ENCODE measurements at places on chromosomes 5 and 9.

GRCh38 chr9:130349398-130349797 lies 83.8 kb downstream of the HMCN2 start:
- no peak for DNase-seq

- no peak for DNase-seq
These were observed 87.6 kb downstream of the ADRB2 start for GRCh38 chr5:148913985-148914431.

- no peak for DNase-seq
These were observed 149.8 kb upstream of the SLC28A3 start for GRCh38 chr9:84490206-84490841.

GRCh38 chr9:129174102-129174723 lies 3.8 kb downstream of the IER5L start:
- peak; percentile 98 for DNase-seq

DNA sequence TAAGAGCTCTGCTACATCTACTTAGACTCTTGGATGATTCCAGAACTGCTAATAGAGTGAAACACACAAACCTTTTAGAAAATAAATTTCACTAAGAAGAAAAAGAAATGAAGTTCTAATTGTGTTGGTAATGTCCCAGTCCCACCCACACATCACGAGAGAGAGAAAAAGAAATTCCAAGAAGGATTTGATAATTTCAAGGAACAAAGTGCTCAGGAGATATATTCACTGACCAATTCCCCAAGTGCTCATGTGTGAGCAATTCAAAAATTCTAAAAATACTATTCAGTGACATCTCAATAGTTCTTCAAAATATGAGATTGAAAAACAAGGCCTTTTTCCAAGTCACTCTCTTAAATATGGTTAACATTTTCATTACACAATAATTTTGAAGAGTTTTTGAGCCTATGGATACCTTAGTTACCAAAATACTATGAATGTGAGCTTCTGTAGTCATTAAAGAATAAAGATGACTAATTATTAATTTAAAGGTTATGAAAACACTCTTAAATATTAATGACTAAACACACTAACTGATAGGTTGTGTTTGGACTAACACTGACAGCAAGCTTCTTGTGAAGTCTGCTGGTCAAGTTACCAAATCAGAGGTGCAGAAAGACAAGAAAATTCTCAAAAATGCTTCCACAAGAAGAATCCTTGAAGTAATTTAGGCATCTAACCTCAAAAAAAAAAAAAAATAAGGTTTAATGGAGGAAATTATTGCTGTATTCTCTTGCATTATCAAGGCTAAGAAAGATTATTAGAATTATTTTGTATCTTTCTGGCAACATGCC lies 245.3 kb downstream of the PDE4D start:
- DNase-seq: no peak

- DNase-seq: peak; percentile 67
These were observed 2.0 kb downstream of the MZB1 start for GRCh38 chr5:139387611-139388197.

DNA sequence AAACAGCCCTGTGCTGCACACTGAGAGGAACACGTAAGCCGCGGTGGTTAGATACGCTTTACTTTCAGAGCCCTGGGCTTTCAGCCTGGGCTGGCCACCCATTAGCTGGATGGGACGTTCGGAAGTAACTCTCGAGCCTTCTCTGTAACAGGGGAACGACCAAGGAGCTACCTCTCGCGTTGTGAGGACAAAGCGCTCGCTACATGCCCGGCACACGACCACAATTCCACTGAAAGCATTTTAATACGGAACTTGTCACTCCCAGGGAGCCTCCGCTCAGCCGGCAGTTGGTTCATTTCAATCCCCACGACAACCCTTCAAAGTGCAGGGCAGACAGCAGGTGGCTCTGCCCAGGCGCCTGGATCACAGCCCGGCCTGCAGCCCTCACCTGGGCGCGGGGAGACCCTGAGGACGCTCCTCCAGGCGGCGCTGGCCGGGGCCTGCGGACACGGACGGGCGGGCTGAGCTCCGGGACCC lies 368 bp downstream of the SURF1 start:
- no peak for DNase-seq

GRCh38 chr5:34775886-34776285 lies 63.1 kb upstream of the TTC23L start:
- DNase-seq: no peak

GRCh38 chr5:139897342-139897741 lies 101.7 kb downstream of the PSD2 start:
- no peak for DNase-seq

GRCh38 chr5:76175821-76176403 lies 92.7 kb downstream of the SV2C start:
- DNase-seq: no peak

- DNase-seq: no peak
These were observed 6.3 kb upstream of the SLC25A48 start for GRCh38 chr5:135827965-135828781.

- DNase-seq: no peak
These were observed 45.6 kb upstream of the IL17B start for GRCh38 chr5:149424371-149425315.

DNA sequence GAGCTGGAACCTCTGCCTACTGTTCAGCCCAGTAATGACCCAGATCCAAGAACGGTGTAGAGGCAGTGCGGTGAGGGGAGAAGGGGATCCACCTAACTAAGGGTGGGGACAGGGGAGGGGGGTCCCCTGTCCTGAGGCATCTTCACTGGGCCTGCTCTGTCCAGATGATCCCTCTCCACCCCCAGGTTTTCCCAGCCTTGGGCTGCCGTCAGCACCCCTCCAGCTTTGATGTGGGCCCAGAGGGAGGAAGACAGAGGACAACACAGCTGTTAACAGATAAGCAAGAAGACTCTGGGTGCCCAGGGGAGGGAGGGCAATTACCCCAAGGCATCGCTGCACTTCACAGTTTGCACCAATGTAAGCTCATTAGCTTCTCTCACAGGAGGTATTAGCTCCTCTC lies 19.3 kb downstream of the BICD2 start:
- peak; percentile 64 for DNase-seq

GRCh38 chr5:57491369-57491965 lies 8.9 kb upstream of the ACTBL2 start:
- DNase-seq: no peak

- DNase-seq: peak; percentile 89
These were observed 849 bp upstream of the RGMB start for GRCh38 chr5:98772415-98773213.

DNA sequence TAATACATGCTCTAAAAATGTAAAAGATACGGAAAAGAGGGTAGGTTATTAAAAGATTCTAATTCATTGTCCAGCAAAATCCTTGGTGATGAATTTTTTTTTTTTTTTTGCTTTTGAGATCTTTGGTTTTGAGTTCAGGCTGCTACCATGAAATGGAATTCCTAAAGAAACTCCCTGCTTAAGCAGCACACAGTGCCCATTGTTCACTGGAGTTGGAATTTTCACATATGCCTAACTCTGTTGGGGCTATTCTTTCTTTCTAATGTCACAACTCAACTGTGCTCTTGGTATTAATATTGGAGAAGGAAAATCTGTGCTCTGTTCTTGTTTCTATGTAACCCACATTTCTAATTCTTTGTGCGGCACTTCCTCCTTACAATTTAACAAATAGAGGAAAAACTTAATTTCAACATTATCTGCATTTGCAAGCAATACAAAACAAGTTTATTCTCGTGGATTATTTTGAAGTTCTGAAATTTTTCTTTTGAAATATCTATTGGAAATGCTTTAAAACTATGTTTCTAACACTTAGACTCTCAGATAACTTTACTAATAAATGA lies 21.6 kb downstream of the MATR3 start:
- DNase-seq: no peak

- no peak for DNase-seq
These were observed 136.5 kb downstream of the KIF4B start for GRCh38 chr5:155150012-155150411.

GRCh38 chr5:174047472-174048099 lies 2.1 kb downstream of the NSG2 start:
- no peak for DNase-seq

- DNase-seq: no peak
These were observed 663.9 kb upstream of the RGMB start for GRCh38 chr5:98109561-98110006.

- no peak for DNase-seq
These were observed 11.9 kb downstream of the VAV2 start for GRCh38 chr9:133979921-133980863.

GRCh38 chr5:133236976-133237375 lies 185.2 kb downstream of the HSPA4 start:
- peak; percentile 28 for DNase-seq

DNA sequence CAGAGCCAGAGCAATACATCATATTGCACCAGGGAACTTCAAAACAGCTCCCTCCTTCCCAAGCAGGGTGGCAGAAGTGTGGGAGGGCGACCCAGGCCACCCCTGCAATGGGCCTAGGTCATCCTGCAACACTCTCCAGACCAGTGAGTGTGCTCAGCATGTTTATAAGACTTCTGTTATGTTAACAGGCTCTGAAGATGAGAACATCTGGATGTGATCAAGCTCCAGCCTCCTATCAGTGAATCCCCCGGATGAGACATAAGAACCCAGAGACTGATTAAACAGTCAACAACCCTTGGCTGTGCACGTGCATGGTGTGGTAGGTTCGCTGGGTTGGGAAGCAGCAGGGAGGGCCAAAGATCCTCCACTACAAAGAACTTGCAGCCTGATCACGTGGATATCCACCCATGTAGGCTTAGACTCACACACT lies 63.3 kb downstream of the ABCA1 start:
- no peak for DNase-seq

GRCh38 chr9:34346873-34347799 lies 17.8 kb downstream of the NUDT2 start:
- DNase-seq: no peak

GRCh38 chr5:132773601-132774355 lies 3.3 kb downstream of the SEPTIN8 start:
- DNase-seq: no peak

DNA sequence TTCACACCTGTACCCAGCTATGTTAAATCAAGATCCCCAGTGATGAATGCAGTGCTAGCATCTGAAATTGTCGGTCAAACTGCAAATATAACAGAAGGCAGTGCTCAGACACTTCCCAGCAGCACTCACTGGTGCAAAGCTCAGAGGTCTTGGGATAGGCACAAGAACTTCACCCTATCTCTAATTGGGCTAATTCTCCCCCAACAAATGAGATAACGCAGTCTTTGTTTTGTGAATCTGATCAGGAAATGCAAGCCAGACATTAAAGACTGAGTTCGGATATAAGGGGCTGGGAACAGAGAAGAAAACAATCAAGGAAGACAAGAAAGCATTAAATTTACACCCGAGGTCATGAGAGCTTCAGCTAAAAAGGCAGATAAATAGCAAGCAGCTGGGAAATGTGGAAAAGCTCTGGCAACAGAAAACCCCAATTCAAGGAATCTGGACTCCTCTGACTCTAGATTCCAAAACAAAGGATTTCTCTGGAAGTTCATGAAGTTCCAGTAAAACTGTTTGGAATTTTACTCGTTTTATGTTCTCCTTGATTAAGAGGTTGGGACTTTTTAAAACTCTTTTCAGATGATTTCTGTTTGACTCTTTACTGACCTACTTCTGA lies 65.1 kb downstream of the GNA14 start:
- DNase-seq: no peak

DNA sequence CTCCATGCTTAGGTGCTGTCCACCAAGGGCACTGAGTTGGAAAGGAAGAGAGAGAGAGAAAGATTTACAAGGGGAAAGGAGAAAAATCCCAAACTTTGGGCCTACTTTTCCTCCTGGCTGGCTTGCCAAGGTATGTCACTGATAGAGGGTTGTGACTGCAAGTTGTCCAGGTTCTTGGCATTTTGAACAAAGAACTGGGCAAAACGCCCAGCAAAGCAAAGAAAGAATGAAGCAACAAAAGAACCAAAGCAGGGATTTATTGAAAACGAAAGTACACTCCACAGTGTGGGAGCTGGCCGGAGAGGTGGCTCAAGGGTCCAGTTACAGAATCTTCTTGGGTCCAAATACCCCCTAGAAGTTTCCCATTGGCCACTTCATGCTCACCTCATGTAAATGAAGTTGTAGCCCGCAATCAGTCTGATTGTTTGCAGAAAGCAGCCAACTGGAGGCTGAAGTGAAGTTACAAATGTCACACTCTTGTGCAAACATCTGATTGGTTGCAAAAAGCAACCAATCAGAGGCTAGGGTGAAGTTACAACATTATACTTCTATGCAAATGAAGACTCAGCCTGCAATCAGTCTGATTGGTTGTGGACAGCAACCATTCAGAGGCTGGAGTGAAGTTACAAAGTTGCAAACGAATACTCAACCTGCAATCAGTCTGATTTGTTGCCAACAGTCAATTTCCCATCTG lies 263.5 kb downstream of the YTHDC2 start:
- no peak for DNase-seq

GRCh38 chr5:145830594-145830993 lies 4.5 kb downstream of the PRELID2 start:
- no peak for DNase-seq

DNA sequence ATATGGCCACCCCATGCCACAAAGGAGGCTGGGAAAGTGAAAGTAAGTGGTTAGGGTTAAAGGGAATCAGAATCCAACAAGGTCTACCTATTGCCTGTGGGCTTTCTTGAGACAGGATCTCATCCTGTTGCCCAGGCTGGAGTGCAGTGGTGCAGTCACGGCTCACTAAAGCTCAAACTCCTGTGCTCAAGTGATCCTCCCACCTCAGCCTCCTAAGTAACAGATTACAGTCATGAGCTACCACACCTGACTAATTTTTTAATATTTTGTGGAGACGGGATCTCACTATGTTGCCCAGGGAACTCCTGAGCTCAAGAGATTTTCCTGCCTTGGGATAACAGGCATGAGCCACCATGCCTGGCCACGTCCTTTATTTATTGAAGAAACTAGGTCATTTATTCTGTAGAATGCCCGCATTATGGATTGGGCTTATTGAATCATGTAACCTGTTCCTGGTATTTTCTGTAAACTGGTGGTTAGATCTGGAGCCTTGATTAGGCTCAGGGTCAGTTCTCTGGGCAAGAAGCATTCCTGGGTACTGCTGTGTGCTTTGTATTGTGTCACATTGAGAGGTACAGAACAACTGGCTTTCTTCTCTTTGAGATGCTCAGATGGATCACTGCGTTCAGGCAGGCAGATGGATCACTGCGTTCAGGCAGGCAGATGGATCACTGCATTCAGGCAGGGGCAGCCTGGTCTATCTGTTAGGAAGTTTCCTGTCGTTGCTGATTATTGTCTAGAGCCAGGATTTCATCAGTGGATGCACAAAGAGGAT lies 41.6 kb downstream of the ERGIC1 start:
- DNase-seq: no peak

GRCh38 chr5:138490648-138491283 lies 25.5 kb downstream of the EGR1 start:
- no peak for DNase-seq

GRCh38 chr9:123033352-123033751 lies at the start of gene GPR21:
GPR21 (plus strand) TSS chr9:123033667; CDS start chr9:123034567, 900 bp downstream.
- no peak for DNase-seq

All from suprapubic skin (tissue), 4 donors.